ENCODE measurements at places on chromosomes 5 and 9.

GRCh38 chr5:42756606-42757601 lies at the start of gene CCDC152:
CCDC152 (plus strand) TSS chr5:42756818; CDS start chr5:42759122, 2,304 bp downstream.
- peak; percentile 71 for DNase-seq

DNA sequence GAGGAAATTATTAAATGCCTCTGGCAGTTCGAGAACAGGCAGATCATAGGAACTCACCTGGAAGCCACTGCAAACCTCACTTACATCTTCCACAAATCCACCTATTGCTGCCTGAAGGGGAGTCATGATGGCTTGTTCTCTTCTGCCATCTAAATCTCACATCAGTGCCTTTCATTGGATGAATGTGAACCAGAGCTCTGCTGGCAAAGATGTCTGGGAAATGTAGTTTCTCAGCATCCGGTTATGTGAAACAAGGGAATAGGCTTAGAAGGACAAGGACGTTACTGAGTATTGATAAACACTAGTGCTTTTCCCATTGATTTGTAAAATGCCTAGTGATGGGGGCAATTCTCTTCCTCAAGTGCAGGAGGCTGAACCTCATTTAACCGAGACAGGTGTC lies 483.3 kb downstream of the ARHGEF28 start:
- no peak for DNase-seq

DNA sequence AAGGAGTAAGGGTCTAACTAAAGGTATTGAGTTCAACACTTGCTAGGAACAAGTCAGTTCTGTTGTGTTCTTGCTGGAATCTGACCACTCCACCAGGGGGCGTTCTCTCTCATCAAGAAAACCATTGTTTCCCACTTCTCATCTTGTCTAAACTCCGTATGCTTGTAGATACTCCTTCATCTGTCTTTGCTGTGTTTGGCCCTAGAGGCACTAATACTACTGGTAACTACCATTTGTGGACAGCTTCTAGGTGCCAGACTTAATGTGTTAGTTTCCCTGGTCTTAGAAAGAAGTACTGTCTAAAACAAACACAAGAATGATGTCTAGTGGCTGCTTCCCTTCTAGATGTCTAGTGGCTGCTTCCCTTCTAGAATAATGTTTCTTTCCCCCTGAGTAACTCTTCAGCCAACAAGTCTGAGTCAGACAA lies 18.7 kb upstream of the PTPDC1 start:
- DNase-seq = peak; percentile 77

GRCh38 chr9:136345281-136346156 lies 18.0 kb downstream of the DNLZ start:
- no peak for DNase-seq

DNA sequence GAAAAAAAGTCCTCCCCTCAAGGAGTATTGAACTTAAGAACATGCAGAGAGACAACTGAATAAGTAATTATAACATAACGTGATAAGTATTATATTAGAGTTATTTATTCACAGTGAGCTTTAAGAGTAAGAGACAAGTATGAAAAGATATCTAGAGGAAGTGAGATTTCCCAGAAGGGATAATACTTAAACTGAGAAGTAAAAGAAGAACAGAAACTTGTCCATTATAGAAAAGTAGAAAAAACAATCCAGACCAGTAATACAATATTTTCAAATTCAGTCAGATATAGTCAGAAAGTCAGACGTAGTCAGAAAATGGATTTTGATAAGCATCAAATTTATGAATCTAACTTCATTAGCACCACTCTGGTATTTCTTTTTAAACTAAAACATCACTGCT lies 613.0 kb upstream of the CCNG1 start:
- DNase-seq = no peak

GRCh38 chr5:161261668-161262323 lies 284.7 kb downstream of the GABRB2 start:
- no peak for DNase-seq

GRCh38 chr9:89613912-89614892 lies 9.4 kb downstream of the GADD45G start:
- no peak for DNase-seq

DNA sequence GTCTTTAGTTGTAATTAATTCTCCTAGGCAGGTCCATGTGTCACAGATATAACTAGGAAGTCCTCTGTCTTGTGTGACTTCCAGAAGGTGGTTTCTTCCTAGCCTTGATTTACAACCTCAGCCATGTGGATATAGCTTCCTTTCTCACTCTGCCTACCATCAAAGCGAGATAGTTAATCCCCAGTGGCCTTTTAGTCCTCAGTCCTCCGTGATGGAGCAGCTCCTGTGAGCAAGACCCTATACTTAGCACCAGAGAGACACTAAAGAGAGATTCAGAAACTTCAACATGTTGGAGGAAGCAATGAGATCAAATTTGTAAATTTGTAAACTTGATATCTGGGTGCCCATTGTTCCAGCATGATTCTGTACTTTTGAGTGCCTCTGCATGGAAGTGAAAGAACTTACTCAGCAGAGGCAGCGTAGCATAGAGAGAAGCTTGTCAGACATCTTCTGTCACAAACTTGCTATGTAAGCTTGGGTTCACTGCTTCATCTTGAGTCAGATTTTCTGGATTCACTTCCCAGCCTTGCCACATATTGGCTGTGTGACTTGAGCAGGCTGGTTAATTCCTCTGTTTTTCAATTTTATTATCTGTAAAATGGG lies 170.2 kb upstream of the NR3C1 start:
- no peak for DNase-seq

DNA sequence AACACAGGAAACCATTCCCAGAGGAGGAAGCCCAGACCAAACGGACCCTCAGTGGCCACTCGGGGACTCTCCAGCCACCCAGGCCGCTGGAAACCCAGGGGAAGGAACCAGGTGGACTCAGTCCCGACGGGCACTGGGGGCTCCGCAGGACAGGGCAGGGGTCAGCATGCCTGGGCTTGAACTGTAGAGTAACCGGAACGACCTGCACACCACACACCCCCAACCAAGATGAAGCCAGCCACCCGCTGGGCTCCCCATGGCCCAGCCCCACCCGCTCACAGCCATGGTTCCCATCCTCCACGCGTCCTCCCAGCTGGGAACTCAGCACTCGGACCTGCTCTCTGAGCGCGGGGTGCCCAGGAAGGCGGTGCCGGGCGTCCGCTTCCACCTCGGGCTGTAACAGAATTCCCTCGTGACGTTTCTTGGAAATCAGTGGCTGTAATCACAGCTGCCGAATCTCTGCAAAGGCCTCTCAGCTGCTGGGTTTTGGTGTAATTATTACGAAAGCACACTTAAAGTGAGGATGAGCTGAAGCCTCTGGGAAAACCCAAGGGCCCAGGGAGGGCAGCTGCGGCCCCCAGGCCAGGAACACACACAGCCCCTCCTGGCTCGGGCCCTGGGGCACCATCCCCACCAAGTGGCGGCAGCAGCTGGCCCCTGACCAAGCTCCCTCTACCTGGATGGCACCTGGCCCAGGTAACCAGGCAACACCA lies 13.8 kb downstream of the NACC2 start:
- no peak for DNase-seq

DNA sequence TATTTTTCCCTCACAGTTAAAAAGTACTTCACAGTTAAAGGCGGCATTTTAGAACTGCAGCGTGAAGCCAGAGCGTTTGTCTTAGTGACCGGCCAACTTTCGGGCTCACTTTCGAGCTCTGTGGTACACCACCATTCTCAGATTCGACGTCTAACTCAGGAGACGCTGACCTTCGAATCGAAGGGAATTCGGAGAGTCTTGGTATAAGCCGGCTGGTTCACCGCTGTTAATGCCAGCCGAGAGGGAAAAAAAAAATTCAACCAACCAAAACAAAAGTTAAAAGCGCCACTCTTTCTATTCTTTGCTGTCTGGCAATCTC lies 544 bp upstream of the SNX24 start:
- no peak for DNase-seq

GRCh38 chr5:75275147-75275546 lies 38.5 kb upstream of the ANKRD31 start:
- DNase-seq = no peak

DNA sequence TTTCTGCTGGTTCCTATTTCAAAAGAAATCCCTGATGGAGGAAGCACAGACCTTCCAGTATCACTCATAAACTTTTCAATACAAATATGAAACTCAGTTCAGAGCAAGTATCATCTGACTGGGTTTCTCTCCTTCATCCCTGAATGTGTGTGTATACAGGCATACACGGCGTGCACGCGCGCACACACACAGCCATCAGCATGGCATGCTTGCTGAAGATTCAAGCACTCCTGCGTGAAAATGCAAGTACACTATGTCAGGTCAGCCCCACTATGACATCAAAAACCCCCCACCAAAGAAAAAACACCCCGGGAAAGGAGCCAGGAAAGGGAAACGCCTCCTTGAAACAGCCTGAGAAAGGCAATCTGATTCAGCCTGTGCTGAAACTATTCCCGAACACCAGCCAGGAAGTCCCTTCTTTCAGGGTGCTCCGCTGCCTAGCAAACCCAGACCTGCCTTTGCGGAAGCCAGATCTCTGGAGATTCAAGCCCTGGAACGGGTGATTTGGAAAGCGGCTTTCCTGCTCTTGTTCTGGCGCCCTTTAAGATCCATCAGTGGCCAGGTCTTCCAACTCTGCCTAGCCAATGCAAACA lies 831 bp downstream of the KLHL3 start:
- DNase-seq = peak; percentile 33

GRCh38 chr5:179731791-179732411 lies 721 bp upstream of the MAML1 start:
- DNase-seq = peak; percentile 49

GRCh38 chr9:101504188-101504587 lies 29.5 kb upstream of the RNF20 start:
- DNase-seq = no peak

- DNase-seq = no peak
Observed at GRCh38 chr9:83327323-83327722, 210.9 kb downstream of the FRMD3 start.

- DNase-seq = no peak
Observed at GRCh38 chr5:5356765-5357164, 65.7 kb upstream of the ICE1 start.

All from stimulated activated CD4-positive, alpha-beta T cell treated with anti-CD3 and anti-CD28 coated beads, Interleukin-15, amount 100 ng/mL, for 24 hours (primary cell).